ENCODE measurements at places on chromosomes 12 and 14.

GRCh38 chr12:45278447-45278846 is 62.6 kb downstream of the ANO6 start:
- DNase-seq, result no peak

- no peak for DNase-seq
Measured at GRCh38 chr12:56296295-56296694, 3.8 kb downstream of the CS start.

DNA sequence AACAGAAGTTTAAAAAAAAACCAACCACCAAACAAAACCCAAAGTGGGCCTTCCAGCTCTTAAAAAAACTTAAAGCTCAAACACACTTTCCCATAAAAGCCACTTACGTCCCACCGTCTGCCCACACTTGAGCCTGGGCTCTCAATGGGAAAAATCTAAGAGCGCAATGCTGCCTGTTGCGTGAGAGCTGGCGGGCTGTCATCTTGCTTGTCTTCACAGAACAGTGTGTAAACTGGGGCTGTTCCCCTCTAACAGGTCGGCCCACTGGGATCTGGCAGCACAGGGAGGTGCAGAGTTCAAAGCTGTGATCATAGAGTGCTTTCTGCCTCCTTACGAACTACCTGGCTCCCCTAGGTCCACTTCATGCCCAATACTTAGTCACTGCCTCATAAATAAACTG is 80.0 kb downstream of the DICER1 start:
- no peak for DNase-seq

DNA sequence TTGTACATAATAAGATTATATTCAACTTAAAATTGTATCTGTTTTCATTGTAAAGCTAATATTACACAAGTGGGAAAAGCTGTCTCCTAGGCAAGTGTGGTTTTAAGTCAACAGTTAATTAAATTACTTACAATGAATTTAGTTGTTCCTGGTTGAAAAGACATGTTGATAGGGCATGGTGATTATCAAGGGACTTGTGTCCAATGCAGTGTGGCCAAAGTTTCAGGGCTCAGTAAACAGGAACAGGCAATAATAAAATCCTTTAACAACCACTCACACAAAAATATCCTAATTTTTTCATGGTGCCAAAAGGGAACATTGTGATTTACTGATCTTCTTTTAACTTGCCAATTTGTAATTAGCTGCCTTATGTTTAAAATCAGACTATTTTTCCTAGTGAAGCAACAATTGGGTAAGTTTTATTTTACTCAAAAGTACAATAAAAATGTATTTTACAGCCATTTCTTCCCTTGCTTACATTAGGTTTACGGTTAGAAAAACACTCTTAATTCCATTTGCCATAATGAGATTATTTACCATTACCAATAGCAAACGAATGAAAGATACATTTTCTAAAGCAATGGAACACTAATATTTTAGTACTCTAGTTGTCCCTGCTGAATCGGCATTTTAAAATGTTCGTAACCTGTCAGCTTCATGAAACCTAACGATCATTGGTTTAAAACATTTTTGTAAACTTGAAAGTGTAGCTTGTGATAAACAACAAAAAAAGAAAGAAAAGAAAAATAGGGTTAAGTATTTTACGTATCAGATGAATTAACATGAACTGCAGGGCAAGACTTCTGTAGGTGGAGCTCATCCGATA is 1.8 kb upstream of the WNK1 start:
- DNase-seq, result no peak

DNA sequence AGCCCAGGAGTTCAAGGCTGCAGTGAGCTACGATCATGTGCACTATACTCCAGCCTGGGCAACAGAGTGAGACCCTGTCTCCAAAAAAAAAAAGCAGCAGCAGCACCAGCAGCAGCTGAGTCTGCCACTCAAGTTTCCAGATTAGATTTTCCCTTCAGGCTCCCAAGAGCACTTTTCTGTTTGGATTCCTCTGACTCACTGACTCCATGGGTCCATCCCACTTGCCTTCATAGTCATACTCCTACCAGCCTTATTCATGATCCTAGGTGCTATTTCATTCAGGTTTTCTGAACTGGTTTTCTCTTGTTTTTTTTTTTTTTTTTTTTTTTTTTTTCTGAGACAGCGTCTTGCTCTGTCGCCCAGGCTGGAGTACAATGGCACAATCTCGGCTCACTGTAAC is 6.8 kb upstream of the TWF1 start:
- no peak for DNase-seq

DNA sequence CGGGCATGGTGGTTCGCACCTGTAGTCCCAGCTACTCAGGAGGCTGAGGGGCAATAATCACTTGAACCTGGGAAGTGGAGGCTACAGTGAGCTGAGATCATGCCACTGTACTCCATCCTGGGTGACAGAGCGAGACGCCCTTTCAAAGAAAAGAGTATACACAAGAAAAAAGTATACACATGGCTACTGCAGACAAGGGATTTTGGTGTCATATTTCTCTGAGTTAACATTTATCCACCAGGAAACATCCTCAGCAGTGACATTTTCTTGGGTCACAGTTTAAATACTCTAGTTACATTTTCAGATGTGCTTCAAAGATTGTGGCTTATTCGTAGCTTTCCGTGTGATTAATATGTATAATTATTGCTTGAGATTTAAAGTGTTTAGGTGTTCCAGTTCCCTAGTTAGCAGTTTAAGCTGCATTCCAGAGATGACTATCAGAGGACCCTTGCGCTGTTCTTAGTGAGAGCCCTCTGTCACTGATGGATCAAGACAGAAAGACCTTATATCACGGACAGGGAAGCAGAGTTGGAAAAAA is 4.7 kb upstream of the PPP2R5E start:
- DNase-seq, result no peak

- DNase-seq, result peak; percentile 26
Measured at GRCh38 chr14:90556012-90556477, 159.2 kb downstream of the CALM1 start.

Measured in fibroblast of skin of right quadriceps (primary cell).